ENCODE measurements at places on chromosomes 16 and 17. TPM values are rescaled to one million over a fixed set of nuclear protein-coding genes. Genes with fewer than 3 reads are reported as not detected.

The CACNG3 gene
- total RNA-seq: not detected

The TEX14 gene
- 0.16 TPM for total RNA-seq

The MARVELD3 gene
- total RNA-seq: not detected

GRCh38 chr16:68660359-68660795 is 15.3 kb downstream of the CDH3 start:
- no peak for DNase-seq

DNA sequence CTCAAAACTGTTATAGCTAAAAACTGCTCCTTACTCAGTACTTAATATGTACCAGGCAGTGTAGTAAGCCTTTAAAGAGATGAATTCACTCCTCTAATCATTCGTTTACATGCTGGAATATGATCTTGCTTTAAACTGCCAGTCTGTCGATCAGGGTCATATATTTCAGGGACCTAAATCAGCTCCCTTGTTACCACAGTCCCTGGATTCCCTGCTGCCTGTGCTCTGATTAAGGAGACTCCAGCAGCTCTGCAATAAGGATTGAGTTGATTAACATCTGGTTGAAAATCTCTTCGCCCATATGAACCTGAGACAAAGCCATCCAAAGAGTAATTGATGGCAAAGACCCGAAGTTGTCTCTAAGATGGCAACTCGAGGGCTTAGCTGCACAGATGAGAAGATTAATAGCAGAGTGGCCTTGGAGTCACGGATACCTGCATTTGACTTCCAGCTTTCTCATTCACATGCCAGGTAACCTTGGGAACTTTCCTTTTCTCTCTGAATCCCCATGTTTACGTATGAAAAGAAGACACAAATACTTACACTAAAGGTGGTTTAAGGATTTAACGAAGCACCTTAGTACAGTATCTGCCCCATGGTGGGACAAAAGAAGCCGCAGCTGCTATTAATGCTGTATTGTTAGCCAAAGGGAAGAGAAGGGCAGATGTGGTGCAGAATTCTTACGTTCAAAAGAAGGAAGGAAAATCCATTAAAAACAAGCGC is 68.2 kb downstream of the VAT1L start:
- no peak for DNase-seq

All from aorta (tissue), 5 donors.